AG04450 (cell line): ENCODE measurements at places on chromosomes 4 and X.

DNA sequence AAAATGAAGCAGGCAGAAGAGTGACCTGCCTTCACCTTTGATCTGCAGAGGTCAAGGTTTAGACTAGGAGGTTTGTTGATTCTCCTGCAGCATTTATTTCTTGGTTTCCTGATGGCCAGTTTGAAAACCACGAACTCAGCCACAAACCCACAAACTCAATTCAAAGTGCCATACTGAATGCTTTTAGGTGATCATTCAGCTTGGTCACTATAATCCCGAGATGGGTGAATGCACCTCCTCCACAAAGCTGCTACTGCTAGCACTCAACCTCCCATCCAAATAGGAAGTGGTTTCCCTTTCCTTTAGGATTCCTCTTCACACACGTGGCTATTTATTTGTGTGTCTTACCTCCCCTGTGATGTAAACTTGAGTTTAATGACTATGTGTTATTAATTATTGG lies 225.2 kb downstream of the MID1 start:
- no peak for DNase-seq

DNA sequence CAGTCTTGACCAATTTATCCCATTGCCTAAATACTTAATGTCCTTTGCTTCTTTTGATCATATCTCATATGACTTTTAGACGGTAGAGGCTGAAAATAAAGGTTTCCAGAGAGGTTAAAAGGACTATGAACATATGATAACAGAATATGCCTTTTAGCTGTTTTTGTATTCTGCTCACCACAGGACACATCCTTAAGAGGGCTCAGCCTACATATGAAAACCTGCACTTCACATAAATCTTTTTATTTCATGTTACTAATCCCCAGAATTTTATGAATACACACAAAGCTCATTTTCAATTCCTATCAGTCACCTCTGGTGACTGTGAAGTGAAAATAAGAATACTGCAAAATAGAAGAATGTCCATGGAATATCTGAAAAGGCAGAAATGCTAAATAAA lies 92.0 kb downstream of the GPM6A start:
- DNase-seq = no peak

- DNase-seq = no peak
Observed at GRCh38 chrX:34521563-34521962, 135.5 kb downstream of the TMEM47 start.

DNA sequence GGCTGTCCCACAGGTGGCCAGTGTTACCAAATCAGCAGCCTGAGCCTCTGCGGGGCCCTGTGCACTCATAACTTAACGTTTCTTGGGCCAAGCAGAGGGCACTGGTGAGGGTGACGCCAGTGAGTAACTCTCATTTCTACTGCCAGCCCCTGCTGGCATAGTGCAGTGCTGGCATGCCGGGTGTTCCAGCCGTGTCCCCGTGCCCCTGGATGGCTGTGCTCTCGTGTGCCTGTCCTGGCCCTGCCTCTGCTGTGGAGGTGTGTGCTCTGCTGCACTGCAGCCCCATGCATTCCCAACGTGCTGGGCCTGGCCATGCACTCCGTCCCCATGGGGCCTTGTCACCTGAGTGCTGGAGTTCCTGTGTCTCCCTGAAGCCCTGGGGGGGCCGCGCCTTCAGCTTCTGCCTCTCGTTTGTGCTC lies 14.7 kb downstream of the TBC1D14 start:
- no peak for DNase-seq

GRCh38 chr4:185470501-185471195 lies 885 bp downstream of the CCDC110 start:
- no peak for DNase-seq

DNA sequence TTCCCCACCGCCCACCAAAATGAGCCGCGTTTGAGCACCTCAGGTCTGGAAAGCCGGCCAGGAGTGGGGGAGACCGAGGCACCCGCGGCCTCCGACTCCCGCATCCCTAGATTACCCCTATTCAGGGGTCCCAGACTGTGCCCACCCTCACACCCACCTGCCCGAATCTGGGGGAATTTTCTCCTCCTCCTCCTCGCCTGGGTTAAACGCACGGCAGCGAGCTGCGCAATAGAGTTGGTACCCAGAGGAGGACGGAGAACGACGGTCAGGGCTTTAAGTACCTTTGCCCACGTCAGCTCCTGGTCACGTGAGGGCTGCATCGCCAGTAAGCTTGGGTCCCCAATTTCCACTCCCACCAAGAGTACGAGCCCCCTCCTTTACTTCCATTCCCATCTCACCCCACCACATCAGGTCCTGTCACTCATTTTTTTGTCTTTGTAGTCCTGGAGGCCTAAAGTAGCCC lies at the start of gene ARMCX2:
TSS of gene ARMCX2 (minus strand) at position 250 of the 463 bp plus-strand sequence. CDS start 2,262 bp downstream, outside the sequence.
- DNase-seq = peak; percentile 36
